ENCODE measurements at places on chromosomes 4 and X.

DNA sequence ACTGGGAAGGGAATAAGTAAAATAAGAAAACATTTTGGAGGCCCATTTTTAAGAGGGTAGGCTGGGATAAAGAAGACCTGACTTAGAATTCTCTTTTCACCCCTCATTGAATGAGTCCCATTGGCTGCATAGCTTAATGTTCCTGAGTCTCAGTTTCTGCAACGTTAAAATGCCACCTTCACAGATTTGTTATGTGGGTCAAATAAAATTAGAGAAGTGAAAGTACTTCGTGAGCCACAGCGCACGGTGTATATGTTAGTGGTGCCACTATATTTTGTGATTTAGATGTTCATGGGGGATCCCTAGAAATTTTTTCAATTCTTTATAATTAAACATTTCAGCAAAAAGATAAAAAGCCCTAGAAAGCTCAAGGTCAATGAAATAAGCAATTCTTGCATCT, 109.2 kb upstream of the HS3ST1 start:
- no peak for DNase-seq

DNA sequence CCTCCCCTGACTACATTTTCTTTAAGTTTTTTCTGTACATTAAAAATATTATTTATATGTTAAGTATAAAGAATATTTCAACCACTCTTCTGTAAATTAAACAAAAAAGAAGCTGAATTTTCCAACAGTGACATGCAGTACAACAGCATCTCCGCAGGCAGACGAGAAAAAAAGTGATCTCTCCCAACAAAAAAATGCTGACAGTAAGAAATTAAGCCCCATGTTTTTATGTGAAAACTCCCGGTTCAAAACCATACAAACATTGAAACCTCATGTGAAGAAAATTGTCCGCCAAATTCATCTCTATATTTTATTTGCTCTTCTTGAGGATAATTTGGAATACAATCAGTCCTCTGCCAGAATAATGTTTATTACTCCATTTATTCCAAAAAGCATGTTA, 20.1 kb upstream of the CD99 start:
- DNase-seq, result no peak

GRCh38 chr4:11954093-11954492, 525.4 kb upstream of the HS3ST1 start:
- DNase-seq, result peak; percentile 19

- DNase-seq, result no peak
These were observed 5.1 kb downstream of the IL3RA start for GRCh38 chrX:1341545-1342184.
